Astrocyte (in vitro differentiated cells and primary cell): ENCODE measurements at places on chromosomes 4 and X. TPM values are rescaled to one million over a fixed set of nuclear protein-coding genes. Genes with fewer than 3 reads are reported as not detected.

DNA sequence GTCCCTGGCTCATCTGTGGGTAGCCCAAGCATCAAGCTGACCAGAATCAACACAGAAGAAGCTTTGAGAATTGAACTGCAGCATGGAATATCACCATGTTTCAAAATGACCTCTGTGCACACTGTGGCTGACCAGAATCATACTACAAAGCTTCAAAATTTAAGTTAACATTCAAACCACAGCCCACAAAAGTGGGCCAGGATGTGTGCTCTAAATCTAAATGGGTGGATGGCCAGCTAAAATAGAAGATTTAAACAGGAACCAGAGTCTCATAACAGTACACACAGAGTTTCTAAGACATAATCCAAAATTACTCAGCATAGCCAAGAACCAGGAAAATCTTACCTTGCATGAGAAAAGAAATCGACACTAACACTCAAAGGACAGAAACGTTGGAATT is 46.1 kb downstream of the KLF3 start:
- DNase-seq: no peak

- DNase-seq: no peak
Observed at GRCh38 chrX:136892412-136892811, 11.9 kb upstream of the RBMX start.

GRCh38 chrX:49316085-49316484 is 5.8 kb upstream of the GAGE12J start:
- no peak for DNase-seq

Gene TMEM156
- total RNA-seq: 0.59 and 1.1 TPM in 2 replicates

Gene MAGIX
- 0.96 and 1.2 TPM in 2 replicates for total RNA-seq

DNA sequence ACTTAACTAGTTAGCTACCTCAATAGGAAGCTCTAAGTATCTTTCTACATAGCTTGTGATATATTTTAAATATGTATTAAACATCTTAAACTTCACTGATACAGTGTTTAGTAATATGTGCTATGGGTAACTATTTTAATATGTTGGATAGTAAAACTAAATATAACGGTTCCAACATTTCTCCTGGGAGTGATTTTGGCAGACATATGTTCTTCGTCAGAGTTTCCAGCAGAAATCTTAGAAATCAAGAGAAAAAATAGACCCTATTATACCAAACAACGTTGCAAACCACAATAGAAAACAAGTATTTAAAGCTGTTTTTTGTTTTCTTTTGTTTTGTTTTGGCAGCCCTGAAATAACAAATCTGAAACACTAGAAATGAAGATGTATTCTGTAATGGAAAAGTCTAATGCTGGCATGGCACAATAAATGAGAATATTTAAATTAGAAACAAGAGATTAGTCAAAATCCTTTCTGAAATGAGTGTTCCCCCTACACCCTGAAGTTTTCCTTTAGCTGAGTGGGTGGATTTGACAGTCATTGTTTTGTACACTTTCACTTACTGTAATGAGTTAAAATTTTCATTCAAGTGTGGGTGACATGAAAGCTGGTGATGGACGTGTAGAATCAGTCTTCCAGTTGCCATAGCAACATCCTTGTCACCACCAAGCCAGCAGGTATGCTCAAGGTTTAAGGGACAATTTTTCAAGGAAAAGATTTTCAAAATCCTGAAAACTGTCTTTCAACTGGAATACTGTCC is 233.5 kb downstream of the SCFD2 start:
- no peak for DNase-seq

GRCh38 chr4:56040842-56041241 is 92.1 kb downstream of the CEP135 start:
- DNase-seq: no peak

- DNase-seq: no peak
Observed at GRCh38 chr4:144347121-144347520, 206.6 kb upstream of the GYPA start.
